ENCODE measurements at places on chromosomes 1 and 21.

- no peak for DNase-seq
These were observed 58.0 kb downstream of the RBM11 start for GRCh38 chr21:14273736-14274538.

DNA sequence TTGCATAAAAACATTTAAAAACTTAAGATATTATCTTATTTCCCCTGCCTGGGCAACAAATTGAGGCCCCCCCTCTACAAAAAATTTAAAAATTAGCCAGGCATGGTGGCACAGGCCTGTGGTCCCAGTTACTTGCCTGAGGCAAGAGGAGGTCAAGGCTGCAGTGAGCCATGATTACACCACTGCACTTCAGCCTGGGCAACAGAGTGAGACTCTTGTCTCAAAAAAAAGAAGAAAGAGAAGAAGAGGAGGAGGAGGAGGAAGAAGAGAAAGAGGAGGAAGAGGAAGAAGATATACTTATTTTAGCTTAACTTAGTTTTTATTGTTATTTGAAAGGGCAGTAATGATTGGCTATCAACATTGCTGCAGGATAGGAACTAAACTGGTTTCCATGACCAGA is 73.8 kb upstream of the IPO9 start:
- DNase-seq, result no peak

GRCh38 chr1:239098400-239099037 is 287.8 kb upstream of the CHRM3 start:
- no peak for DNase-seq

DNA sequence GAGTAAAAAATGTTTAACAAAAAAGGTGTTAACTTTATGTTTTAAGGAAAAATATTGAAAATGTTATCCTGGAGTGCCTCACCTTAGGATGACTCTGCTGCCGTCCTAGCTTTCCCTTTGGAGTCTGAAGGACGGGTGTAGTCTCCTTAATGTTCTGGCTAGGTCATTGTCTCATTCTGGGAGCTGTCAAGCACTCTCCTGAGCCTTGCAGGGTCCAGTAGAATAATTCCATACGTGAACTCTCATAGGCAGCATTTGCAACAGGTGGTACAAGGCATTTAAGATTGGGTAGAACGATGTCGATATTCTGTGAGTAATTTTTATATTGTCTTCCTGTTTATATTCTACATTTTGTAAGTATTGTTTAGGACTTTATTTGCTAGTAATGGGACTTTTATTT is 283.6 kb upstream of the C1orf105 start:
- DNase-seq, result no peak

DNA sequence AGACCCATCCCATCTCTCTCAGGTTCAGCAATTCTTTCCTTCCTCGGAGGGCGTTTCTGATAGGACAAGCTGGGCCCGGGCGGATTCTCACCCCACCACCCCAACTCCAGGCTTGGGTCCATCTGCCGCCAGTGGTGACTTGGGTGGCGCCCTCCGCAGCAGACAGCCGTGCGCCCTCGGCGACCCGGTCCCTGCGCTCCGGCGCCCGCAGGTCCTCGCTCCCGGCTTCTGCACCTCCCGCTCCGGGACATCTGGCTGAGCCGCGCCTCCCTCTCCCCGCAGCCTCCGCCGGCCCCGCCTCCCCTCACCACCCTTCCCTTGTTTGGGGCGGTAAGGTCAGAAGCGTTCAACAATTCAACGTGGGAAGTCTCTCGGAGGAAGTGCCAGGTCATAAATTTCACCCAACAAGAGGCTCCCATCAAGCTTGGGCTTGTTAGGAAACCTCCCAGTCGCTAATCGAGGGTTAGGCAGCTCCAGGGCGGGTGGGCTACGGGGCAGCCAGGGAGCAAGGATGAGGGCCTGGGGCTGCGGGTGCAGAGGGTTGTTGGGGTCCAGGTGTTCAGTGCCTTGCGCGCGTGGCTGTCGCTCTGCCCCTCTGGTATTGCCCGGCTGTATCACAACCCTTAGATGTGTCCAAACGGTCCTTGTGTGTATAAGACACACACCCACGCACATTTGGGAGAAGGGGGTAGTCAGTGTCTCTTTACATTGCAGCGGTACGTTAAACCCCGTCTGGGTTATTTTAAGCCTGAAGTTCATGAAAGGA is 39.8 kb downstream of the OLIG1 start:
- DNase-seq, result no peak

GRCh38 chr1:23177438-23178380 is 9.1 kb upstream of the LUZP1 start:
- no peak for DNase-seq

DNA sequence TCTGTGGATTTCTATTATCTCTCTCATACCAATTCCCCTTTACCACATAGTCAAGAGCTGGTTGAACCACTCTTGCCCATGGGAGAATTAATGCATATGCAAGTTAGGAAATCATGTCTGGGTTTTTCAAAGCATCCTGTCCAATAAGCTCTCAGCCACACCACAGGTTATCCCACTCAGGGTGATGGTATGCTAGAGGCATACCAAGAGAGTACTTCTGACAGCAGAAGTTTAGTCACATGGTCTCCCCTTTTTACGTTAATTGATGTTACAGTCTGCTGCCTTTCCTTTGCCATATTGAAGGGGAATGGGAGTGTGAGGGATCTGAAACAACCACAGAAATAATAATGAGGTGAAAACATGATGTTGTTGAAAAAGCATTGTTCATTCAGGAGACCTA is 135.8 kb upstream of the PBX1 start:
- no peak for DNase-seq

DNA sequence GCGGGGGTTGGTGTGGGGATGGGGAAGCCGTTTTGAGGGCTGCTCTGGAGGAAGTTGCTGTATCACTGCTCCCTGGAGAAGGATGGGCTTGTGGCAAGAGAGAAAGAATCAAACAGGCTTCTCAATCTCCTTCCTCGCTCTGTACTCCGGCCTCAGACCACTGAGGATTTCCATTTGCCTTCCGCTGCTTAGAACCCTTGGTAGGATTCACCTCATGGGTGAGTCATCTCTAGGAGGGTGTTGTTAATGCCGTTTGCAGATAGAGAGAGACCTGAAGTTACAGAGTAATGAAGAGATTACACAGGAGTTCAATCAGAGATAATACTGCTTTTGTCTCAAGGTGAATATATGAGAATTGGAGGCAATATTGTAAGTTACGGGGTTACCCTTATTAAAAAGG is 15.3 kb downstream of the SLC35F3 start:
- no peak for DNase-seq

- no peak for DNase-seq
These were observed 6.9 kb downstream of the DNAJC6 start for GRCh38 chr1:65316233-65316632.

GRCh38 chr1:169586067-169586394 is 250 bp downstream of the F5 start:
- DNase-seq, result no peak

DNA sequence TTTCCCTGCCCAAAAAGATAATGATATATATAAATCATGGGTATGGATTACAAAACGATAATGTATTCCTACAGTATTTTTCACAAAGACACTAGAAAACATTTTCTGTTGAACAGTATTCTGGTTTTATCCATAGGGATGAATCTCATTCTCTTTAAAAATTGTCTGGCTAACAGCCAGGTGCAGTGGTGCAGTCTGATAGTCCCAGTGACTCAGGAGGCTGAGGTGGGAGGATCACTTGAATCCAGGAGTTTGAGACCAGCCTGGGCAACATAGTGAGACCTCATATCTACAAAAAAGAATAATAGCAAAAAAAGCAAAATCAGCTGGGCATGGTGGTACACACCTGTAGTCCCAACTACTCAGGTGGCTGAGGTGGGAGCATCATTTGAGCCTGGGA is 23.3 kb downstream of the PIP5K1A start:
- DNase-seq, result no peak

DNA sequence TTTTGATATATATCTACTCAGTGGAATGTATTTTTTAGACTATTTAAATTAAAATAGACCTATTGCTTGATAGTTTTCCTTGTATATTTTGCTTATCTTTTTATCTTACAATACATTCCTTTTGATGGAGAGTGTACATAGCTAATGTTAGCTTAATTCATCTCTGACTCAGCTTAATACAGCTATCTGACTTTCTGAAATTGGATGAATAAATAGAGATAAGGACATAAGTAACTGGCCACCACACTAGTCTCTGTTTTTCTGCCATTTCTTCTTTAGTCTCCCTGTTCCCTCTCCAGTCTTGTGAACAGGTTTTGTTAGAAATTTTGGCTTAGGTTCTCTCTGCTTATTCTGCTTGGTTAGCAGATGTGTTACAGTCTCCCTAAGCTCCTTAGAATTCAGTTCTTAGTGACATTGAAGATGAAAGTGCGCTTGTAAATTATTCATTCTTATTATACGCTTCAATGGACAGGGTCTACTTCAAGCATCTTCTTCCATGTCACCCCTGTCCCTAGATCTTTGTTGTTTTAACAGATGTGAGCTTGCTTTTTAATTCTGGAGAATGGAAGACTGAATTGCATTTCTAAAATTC is 59.6 kb downstream of the XPR1 start:
- no peak for DNase-seq

- peak; percentile 29 for DNase-seq
These were observed 44.9 kb downstream of the ACOT7 start for GRCh38 chr1:6348511-6349191.

DNA sequence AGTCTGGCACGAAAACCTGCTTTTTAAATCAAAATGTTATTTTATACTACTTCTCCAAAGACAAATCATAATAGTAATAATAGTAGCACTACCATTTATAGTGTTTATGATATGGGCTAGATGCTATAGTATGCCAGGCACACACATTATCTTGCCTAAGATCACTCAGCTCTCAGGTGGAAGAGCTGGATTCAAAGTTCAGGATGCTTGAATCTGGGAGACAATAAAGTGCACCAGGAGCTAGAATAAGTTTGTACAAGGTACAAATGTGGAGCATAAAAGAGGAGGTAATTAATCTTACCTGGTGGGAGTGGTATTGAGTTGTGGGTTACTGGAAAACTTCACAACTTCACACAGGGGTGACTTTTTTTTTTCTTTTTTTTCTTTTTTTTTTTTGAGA is 10.0 kb upstream of the ELOVL1 start:
- DNase-seq, result no peak

DNA sequence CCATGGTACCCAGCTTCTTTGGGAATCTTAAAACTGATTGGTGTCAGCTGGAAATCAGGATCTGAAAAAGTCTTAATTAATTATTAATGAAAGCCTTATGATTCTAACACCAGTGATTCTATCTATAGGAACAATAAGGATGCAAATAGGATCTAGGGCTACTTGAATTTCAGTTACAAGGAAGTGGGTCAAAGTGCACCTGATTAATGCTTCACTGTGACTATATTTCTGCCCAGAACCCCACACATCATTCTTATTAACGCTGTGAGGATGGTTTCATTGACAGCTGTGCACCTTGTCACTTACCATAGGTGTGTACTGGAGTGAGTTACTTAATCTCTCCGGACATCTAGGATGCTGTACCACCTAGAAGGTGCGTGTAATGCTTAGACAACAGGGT is 99.8 kb upstream of the ETV3 start:
- no peak for DNase-seq

DNA sequence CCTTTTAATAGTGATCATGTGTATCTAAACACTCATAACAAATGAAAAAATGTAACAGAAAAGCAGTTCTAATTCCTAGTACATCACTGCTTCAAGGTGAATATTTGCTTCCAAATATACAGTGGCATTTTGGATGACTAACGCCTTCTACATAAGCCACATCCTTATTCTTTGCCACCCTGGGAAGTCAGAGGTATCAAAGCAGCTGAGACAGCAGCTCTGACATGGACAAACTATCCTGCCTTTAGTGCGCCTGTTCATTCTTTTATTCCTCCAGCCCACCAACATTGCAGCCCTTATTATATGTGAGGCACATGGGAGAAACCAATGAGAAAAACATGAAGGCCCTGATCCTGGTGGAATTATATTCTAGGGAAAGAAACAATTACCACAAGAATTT is 183.0 kb downstream of the APP start:
- no peak for DNase-seq

DNA sequence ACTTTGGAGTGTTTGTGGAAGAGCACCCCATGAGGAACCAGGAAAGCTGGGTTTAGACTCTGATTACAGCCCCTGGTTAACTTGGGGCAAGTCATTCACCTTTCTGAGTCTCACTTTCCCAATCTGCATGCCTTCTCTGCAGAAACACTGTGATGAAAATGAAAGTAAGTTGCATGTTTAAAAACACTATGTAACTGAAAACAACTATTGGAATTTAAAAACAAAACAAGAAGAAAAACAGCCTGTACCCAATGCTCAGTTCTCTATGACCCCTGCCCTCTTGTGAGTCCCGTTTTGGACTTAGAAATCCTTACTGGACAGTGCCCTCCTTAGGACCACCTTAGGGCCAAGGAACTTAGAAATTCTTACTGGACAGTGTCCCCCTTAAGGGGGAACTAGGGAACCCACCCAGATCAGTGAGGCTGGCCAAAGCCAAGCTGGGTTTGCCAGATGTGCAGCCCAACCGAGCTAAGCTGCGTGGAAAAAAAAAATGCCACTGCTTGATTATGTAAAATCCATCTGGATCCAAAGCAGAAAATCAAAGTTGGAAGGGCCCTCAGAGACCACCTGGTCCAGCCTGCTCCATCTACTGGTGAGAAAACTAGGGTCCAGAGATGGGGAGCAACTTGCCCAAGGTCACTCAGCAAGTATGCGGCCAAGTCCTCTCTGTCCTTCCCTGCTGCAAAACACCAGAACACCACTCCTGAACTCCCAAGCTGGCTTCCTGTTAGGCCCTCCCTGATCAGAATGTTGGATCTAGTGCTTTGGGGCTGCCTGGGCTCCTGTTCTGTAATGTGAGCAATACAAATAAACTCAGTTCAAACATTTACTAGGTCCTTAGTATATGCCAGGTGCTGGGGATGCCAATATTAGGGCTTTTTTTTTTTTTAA is 77.7 kb downstream of the MRPL37 start:
- DNase-seq, result no peak

DNA sequence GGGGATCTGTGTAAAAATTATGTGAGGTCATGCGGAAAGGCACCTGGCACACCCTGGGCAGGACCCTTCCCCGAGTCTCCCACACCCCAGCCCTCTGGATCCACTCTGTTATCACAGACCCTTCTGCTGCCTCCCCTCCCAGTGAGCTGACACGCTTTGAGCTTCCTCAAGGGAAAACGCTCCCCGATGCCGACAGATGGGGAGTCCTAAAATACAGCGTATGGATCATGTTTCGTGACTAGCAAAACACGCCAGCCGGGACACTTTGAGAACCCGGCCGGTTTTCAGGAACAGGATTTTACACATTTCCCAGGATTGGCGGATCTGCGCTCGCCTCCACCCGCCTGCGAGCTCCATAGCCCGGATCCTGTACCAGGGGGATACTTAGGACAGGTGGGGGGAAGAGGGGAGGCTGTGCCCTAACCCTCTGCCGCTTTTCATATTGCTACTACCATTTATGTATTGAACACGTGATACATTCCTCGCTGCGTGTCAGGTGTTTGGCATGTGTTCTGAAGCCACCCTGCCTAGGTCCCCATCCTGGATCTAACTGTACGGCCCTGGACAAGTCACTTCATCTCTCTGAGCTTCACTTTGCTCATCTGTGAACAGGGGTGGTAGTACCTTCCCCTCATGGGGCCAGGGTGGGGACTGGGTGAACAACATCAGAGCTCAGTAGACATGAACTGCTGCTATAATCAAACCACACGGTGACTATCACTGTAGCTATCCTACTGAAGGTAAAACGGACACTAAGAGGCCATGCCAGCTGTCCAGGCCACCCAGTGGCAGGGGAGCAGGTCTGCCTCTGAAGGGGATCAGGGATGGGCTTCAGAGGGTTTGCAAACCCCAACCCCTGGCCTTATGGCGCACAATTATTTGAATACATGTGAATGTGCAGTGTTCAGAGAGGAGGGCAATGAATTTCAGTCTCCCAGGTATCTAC is 63.2 kb downstream of the SSBP3 start:
- DNase-seq, result no peak

GRCh38 chr1:205301205-205301821 is 20.2 kb downstream of the NUAK2 start:
- no peak for DNase-seq

GRCh38 chr1:27525296-27526272 is 35.6 kb upstream of the WASF2 start:
- DNase-seq, result no peak
